ENCODE measurements at places on chromosomes 5 and 9.

- no peak for DNase-seq
These were observed 145.5 kb downstream of the ERCC6L2 start for GRCh38 chr9:96020792-96021550.

GRCh38 chr9:120191141-120191540 lies 388.8 kb downstream of the CDK5RAP2 start:
- no peak for DNase-seq

GRCh38 chr5:170353011-170353761 lies 36.0 kb downstream of the KCNMB1 start:
- no peak for DNase-seq

GRCh38 chr5:169979871-169980270 lies 424 bp downstream of the INSYN2B start:
- no peak for DNase-seq

- no peak for DNase-seq
These were observed 12.9 kb downstream of the TLE4 start for GRCh38 chr9:79584655-79584982.

DNA sequence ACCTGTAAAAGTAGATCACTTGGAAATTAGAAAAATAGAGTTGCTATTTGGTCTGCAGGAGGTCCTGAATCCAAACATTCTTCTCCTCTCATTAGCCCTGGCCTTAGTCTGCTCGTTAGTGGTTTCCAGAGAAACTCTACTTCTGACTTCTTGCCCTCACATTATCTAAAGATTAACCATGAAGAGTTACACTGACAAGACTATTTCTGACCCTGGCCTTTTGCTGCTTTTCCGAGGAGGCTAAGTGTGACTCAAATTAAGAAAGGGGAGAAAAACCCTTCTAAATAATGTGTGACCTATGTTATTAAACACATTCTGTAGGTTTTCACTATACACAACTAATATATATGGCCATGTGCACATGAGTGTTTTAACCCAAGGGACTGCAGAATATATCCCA lies 302.4 kb downstream of the RAB3C start:
- no peak for DNase-seq

- DNase-seq, result no peak
These were observed 216.5 kb downstream of the ARL15 start for GRCh38 chr5:54093861-54094260.

GRCh38 chr5:127834554-127834953 lies 131.4 kb downstream of the CCDC192 start:
- DNase-seq, result no peak

DNA sequence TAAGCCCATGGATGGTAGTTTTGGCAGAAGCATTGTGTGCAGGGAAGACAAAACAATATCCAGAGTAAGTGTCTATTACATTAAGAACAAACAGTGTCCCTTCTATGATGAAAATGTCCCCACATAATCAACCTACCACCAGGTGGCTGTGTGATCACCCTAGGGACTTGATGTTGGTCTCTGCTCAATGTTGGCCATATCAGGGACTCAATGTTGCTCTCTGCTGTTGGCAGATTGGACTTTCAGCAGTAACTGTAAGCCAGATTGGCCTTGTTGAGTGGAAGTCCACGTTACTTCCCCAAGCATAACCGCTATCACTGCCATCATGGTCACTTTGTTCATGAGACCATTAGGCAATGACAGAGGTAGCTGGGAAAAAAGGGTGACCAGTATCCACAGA lies 52.8 kb upstream of the PRSS3 start:
- no peak for DNase-seq

GRCh38 chr9:37582548-37583157 lies 6.5 kb upstream of the FBXO10 start:
- no peak for DNase-seq

DNA sequence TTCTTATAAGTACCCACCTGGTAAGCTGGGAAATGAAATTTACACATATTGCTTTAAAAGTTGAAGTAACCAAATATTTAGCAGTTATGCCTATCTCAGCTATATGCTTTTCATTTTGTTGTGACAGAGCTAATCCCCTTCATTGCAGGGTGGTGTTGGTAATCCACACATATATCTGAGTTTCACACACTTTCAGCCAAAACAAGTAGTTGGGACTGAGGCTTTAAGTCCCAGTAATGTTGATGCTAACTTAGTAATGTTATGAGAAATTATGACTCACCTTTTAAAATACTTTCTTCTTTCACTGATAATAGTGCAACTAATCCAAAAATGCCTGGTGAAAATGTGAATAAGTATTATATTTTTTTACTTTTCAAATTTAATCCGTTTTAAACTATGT lies 19.2 kb upstream of the RICTOR start:
- no peak for DNase-seq

DNA sequence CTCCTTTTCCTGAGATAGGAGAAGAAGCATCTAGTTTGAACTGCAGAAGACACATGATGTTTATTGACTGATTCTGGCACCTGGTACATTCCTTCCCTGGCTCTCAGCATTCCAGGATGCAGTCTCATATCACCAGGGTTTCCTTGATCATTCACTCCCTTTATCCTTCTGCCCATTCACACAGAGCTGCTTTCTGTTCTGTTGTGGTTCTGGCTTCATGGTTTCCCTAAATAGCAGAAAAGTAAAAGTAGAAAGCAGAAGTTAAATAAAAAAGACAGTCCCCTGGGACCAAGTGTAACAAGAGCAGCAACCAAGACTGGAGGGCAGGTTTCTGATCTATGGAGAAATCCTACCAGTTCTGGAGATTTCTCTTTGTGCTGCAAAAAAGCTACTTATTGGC lies 3.2 kb downstream of the IFNA8 start:
- DNase-seq, result no peak
